HFFc6 (cell line): ENCODE measurements at places on chromosomes 11 and 22.

DNA sequence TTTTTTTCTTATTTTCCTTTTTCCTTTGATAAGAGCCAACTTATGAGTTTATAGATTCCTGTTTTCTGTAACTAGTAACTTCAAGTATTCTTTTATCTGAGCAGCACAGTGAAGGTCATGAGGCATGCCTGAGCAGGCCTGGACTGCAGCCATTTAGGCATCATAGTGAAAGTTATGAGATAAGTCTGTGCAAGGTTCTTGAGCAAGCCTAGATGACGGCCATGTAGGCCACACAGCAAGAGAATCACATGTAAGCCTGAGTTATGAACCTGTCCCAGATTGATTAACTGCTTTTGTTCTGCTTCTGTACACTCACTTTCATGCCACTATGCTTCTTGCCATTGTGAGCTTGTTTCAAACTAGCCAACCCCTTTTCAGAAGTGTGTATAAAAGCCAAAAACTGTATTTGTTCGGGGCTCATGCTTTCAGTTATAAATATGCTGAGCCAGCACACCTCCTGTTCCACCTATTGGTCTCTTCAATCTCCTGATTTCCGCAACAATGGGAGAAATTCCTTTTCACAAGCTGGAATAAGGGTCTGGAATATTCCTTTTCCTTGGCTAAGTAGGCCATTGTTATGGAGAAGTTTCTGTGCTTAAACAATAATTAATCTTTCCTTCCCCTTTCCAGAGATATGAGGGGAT is 745.7 kb downstream of the FAM181B start:
- no peak for DNase-seq

DNA sequence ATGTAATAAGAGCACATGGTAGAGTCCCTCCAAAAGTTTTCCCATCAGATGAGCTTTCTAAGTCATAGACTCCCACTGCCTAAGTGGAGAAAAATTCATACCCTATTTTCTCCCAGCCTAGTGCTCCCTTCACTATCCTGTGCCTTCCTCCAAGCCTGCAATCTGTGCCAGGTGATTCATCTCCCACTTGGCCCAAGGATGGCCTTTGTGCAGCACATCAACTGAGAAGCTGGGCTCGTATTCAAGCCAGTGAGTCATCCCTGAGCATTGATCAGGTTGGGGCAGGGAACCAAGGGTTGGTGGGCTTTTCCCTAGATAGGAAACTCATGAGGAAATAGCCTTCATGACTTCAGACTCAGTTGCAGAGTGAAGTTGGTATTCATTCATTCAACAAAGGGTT is 64.6 kb downstream of the PANX1 start:
- DNase-seq = peak; percentile 56

GRCh38 chr22:42820045-42820763 is 36.9 kb downstream of the ARFGAP3 start:
- peak; percentile 92 for DNase-seq

- DNase-seq = no peak
Observed at GRCh38 chr22:29658176-29658575, 54.7 kb downstream of the NF2 start.

GRCh38 chr11:69376155-69377028 is 82.4 kb downstream of the MYEOV start:
- no peak for DNase-seq

DNA sequence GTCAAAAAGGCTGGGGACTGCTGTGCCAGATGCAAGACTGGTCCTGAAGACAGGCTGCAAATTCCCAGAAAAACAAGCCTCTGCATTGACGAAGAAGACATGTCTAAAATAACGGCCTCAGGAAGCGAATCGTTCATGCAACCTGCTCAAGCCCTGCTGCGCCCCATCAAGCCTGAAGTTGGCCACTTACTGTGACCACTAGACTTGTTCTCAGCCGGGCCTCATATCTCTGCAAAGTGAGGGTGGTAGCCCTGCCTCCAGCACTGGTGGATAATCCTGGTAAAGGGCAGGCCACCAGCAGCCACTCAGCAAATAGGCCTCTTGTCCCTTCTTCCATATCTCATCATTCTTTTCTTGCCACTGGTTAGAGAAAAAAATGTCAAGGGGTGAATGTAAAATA is 11.8 kb downstream of the LTO1 start:
- DNase-seq = no peak

GRCh38 chr11:120694726-120695125 is 183.2 kb downstream of the GRIK4 start:
- no peak for DNase-seq

GRCh38 chr11:115502636-115503082 is 1.6 kb downstream of the CADM1 start:
- DNase-seq = no peak

DNA sequence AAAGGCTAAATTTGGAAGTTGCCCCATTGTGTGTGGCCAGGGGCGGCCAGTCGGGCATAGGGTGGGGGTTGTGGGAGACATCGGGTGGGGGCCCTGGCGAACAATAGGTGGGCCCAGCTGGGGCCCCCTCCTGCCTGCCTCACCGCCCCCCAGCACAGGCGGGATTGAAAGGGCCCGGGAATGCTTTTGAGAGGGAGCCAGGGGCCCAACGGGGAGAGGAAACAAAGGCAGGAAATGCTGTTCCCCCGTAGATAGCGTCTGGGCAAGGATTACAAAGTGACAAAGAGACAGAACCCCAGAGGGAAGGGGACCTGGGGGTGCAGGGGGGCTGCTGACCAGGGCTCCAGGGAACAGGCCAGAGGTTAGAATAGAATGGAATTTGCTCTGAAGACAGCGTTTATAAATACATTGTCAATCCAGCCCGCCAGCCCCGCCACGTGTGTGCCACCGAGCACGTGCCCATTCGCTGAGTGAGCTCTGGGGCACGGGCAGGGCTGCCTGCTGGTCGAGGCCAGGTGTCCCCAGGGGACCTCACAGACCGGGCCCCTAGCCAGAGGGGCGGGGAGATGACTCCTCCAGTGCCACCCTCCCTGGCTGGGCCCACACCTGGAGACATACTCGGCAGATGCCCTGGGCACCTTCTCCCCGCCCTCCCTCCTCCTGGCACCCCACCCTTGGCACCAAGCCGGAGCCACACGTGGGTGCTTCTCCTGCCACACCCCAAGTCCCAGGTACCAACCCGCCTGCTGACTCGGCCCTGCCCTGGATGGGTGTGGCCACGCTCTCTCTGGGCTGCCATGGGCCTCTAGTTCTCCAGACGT is 9.7 kb downstream of the PDGFB start:
- DNase-seq = no peak

DNA sequence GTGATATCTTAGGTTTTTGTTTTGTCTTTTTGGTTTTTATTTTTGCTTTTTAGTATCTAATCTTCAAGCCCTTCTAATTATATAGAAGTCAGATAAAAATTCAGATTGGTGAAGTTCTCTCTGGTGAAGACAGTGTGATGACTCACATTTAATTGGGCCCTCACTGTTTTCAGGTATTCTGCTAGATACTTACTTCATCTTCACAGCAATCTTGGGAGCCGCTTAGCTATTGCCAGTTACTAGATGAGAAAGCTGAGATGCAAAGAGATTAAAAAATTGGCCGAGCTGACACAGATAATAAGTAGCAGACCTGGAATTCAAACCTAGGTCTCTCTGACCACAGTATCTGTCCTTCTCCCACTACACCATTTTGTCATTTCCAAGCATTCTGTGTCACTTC is 75.0 kb downstream of the PPP2R1B start:
- no peak for DNase-seq

GRCh38 chr11:94129512-94130297 is 1.1 kb downstream of the PANX1 start:
- no peak for DNase-seq

GRCh38 chr11:128156486-128156885 is 430.9 kb downstream of the ETS1 start:
- DNase-seq = no peak

DNA sequence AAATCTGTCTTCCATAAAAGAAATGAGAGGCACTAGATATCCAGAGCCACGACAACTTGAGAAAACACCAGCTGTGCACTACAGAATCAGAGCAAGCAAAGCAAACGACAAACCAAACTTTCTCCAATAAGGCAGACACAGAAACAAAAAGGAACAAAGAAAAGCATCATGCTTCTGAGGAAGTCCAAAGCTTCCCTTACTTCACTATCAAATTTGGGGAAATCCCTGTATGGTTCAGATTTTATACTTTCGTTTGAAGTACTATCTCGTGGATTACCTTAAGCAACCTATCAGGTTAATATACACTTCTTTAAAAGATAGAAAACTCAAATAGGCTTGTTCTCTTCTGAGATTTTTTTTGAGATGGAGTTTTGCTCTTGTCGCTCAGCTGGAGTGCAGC is 27.7 kb downstream of the ALG9 start:
- no peak for DNase-seq

DNA sequence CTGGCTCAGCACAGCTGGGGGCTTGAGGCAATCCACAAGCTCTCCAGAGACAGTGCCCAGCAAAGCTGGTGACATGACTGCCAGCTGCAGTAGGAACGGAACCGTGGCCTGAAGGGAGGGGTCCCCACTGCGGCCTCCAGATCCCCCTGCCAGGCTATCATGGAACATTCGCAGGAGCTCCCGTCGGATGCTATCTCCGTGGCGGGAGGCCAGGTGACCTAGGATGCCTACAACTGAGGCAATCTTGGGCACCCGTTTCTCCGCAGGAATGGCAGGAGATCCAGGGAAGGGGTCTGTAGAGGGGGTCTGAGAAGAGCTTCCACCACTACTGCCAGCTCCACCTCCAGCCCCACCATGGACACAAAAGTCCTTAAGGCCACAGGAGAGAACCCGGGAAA is 2.6 kb upstream of the GANAB start:
- no peak for DNase-seq

GRCh38 chr22:21803811-21804249 is 63.6 kb downstream of the MAPK1 start:
- no peak for DNase-seq

- no peak for DNase-seq
Observed at GRCh38 chr11:85809191-85809590, 1.8 kb downstream of the SYTL2 start.

DNA sequence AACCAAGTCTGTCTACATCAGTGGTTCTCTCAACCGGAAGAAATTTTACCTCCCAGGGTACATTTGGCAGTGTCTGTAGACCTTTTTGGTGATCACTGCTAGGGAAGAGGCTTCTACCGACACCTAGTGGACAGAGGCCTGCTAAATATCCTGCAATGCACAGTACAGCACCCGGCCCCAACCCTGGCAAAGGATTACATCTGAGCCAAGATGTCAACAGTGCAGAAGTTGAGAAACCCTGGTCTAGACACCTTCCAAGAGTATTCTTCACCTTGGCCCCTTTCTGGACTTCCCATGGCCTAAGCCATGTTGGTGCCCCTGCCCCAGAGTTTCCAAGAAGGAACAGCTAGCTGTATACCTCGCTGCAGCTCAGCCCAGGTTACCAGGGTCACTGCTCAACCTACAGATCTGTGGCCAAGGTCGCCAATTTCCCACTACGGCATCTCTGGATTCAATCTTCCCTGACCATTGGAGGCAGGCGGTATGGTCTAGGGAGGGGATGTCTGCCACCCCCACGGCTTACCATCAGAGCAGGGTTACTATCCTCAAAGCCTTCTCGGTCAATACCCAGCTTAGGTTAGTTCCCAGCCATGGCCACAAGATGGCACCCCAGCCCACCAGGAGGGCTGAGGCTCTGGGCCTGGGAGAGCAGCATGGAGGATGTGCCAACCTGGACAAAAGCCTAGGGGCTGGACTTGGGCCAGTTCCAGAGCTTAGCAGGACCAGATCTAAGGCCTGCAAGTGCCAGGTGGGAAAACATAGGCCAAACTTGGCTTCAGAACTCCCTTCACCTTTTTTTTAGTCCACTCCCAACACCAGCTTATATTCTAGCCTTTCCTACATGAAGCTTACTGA is 3.7 kb upstream of the KCNC1 start:
- DNase-seq = peak; percentile 64

DNA sequence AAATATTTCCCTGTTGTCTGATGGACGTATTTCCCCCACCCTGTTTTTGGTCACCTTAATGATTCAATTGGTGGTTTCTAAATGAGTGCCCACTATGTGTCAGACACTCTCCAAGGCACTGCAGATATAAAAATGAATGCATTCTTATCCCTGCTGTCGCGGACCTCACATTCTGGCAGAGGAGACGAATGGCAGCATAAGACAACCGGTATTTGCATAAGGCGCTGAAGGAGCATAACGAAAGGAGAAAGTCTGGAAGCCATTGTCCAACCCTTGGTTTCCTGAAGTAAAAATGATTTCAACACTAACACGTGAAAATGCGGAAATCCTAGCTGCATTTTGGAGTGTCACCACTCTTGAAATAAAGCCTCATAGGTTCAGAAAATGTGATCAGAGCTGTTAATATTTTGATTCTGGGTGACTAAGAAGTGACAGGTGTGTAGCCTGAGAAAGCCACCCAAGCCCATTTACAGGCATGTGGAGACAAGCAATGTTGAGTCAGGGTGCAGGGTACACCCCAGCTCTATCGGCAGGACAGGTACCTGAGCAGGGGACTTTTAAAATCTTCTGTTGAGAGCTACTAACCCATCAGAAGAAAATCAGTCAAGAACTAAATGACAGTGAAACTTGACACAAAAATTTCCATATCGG is 10.1 kb upstream of the GAB2 start:
- DNase-seq = no peak

- no peak for DNase-seq
Observed at GRCh38 chr11:17572791-17573460, 25.9 kb downstream of the OTOG start.

GRCh38 chr22:41532908-41533825 is 11.1 kb downstream of the POLR3H start:
- peak; percentile 48 for DNase-seq

GRCh38 chr22:37782340-37783168 is 25.2 kb upstream of the GCAT start:
- DNase-seq = peak; percentile 85

DNA sequence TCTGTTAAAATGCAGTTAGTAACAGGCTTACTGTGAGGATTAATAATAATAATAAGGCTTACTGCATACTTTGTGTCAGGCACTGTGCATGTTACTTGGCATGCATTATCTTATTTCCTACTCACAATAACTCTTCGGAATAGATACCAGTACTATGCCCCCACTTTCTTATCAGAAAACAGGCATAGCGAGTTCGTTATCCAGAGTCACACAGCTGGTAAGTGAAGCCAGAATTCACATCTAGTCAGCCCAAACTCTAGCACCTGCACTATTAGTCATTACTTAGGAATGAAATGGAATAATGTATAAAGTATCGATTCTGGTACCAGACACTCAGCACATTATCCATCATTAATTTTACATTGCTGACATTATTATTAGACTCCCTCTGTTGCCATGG is 155.7 kb upstream of the BLID start:
- DNase-seq = no peak

GRCh38 chr11:39144351-39145130 is 2314.9 kb downstream of the LRRC4C start:
- DNase-seq = no peak

- DNase-seq = no peak
Observed at GRCh38 chr22:32052936-32053791, 10.1 kb downstream of the SLC5A1 start.

- DNase-seq = peak; percentile 38
Observed at GRCh38 chr22:46538814-46539160, 1.4 kb upstream of the CELSR1 start.

- DNase-seq = no peak
Observed at GRCh38 chr11:114928260-114928870, 250.0 kb downstream of the NXPE2 start.

- no peak for DNase-seq
Observed at GRCh38 chr22:23280356-23281052, 100.2 kb downstream of the BCR start.

GRCh38 chr11:43245466-43245865 is 66.3 kb upstream of the API5 start:
- DNase-seq = no peak
